Stimulated activated CD8-positive, alpha-beta memory T cell treated with anti-CD3 and anti-CD28 coated beads, Interleukin-2, amount 100 ng/mL, for 1 hour (primary cell): ENCODE measurements at places on chromosomes 16 and 17.

DNA sequence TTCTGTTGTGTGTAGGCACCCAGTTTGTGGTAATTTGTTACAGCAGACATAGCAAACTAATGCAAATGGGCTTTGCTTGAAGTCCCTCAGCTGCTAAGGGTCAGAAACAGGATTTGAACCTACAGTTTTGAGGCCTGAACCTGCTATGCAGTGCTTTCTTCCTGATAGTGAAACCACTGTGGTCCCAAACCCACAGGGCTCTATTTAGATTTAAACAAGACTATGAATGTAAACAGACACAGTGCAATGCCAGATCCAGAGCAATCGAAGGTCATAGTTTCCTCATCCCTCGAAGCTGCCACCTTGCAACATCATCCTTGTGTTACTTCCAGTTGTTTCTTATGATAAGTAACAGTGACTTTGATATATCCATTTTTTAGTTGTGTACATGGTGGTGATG, 630.2 kb downstream of the WWOX start:
- DNase-seq = no peak

GRCh38 chr16:24151482-24151939, 104.6 kb upstream of the CACNG3 start:
- DNase-seq = no peak

GRCh38 chr17:14123619-14124278, 54.4 kb downstream of the COX10 start:
- DNase-seq = no peak

DNA sequence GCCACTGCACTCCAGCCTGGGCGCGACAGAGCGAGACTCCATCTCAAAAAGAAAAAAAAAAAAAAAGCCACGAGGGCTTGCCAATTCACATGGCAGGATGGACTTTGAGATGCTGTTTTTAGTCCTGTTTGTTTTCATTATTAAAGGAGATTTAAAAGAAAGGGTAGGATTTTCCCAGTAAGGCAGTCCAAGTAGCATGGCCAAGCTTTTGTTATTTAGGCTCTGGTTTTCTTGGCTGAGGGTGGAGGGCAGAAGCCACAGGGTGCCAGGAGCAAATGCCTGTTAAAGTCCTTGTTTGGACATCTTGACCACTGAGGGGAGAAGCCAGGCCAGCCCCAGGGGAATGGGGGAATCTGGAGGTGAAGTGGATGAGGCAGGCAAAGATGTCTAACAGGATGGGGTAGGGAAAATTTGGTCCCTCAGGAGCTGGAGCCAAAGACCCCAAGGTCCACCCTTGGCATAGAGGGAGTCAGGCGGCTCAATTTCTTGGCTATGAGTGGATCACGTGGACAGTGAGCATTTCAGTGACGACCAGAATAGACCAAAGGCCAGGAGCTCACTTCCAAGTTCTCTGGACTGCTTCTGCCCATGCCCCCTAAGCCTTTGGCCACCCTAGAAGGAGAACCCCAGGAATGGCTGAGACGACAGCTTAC, 20.8 kb upstream of the PLLP start:
- no peak for DNase-seq

GRCh38 chr16:85911251-85911930, 12.4 kb downstream of the IRF8 start:
- DNase-seq = no peak

GRCh38 chr17:10812674-10813073, 8.8 kb upstream of the TMEM238L start:
- DNase-seq = no peak

GRCh38 chr17:62189377-62189776, 124.3 kb upstream of the MED13 start:
- no peak for DNase-seq

GRCh38 chr17:17241656-17242055, 4.7 kb upstream of the FLCN start:
- no peak for DNase-seq

DNA sequence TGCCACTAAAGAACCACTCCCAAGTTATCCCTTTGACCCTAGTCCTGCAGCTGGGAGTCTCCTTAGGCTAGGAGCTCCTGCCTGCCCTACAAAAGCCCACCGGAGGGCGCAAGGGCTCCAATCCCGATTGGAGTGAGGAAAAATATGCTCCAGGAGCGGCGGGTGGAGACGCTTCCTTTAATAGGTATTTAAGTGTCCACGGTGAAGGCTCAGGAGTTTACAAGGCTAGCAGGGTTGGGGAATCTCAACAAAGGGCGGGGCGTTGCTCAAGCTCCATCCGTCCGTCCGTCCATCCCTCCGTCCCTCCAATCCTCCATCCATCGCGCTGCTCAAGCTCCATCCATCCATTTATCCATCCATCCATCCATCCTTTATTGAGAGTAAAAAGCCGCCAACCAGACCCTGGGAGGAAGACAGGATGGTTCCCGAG, 556 bp upstream of the SPNS1 start:
- no peak for DNase-seq

- no peak for DNase-seq
Observed at GRCh38 chr16:81220349-81220748, 18.1 kb upstream of the BCO1 start.
